ENCODE measurements at places on chromosomes 5 and 9. TPM values are rescaled to one million over a fixed set of nuclear protein-coding genes. Genes with fewer than 3 reads are reported as not detected.
A peak's percentile ranks its signal among the peaks of the same experiment; 100 is the strongest.

DNA sequence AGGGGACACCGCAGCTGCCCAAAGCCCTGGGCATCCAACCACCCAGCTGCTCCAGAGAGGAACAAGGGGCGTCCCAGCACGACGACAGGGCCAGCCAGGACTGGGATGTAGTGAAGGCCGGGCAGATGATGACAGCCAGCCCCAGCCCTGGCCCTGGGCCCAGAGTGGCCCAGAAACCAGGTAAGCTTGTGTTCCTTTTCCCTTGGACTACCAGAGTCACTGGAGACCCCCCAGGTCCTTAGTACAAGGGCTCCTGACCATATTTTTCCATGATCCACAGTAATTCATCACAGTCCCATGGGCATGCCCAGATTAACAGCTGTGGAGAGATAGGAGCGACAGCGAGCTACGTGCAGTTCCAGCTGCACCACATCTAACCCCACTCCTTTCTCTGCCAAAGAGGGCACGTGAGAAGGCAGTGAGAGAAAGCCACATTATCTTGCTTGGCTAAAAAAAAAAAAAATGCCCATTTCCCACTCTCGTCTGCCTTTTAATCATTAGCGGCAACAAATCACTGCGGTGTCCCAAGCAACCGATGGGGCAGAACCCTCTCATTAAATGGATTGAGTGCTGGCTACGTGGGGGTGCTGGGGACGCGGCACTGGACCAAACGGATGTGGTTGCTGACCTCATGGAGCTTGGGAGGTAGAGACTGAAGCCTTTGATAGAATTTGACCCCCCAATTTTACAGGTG, 21.7 kb upstream of the SYNPO start:
- no peak for DNase-seq

DNA sequence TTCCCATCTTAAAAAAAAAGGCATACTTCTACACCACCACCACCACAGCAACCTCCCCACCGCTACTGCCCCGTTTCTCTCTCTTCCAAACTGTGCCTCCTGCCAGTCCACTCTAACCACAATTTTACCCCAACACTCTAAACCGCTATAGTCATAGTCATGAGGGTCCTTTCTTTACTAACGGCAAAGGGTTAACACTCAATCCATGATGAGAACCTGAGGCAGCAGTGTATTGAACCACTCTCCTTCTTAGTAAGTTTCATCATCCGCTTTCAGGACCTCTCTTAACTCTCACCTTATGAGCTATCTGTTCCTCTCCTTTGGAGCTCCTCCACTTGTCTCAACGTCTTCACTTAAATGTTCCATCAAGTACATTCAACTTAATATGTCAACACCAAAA, 34.0 kb downstream of the IDNK start:
- no peak for DNase-seq

SPINK1 gene
- total RNA-seq, result 930 TPM

EPB41L4B gene
- 29.1 TPM for total RNA-seq

- peak; percentile 66 for DNase-seq
Observed at GRCh38 chr9:87683751-87684626, 41.9 kb upstream of the CTSL start.

CDH6 gene
- 127 TPM for total RNA-seq

IRX1 gene
- 24.1 TPM for total RNA-seq

DNA sequence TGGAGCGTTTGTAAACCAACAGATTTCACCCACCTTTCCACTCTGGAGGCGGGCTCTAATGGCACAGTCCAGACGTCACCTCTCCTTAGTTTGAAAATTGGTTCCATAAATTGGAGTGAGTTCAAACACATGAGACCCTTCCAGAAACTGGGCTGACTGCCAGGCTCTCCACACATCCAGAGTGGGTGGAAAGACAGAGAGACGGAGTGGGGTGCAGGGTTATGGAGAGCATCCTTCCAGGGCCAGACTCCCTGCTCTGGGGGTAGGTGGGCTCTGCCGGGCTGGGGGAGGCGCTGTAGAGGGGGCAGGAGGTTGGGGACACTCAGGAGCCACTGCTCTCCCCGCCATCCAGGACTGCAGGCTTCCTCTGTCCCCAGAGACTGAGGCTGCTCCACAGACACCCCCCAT, 104.7 kb upstream of the PHYKPL start:
- no peak for DNase-seq

GRCh38 chr5:138289296-138289695, 14.9 kb upstream of the GFRA3 start:
- DNase-seq, result no peak

GMCL2 gene
- total RNA-seq, result not detected

SPEF2 gene
- total RNA-seq, result 11.5 TPM

JADE2 gene
- total RNA-seq, result 29.8 TPM

ROPN1L gene
- 2.0 TPM for total RNA-seq

GRCh38 chr9:656926-657568, 184.4 kb upstream of the DMRT1 start:
- no peak for DNase-seq

SLC6A18 gene
- 0.48 TPM for total RNA-seq

DNA sequence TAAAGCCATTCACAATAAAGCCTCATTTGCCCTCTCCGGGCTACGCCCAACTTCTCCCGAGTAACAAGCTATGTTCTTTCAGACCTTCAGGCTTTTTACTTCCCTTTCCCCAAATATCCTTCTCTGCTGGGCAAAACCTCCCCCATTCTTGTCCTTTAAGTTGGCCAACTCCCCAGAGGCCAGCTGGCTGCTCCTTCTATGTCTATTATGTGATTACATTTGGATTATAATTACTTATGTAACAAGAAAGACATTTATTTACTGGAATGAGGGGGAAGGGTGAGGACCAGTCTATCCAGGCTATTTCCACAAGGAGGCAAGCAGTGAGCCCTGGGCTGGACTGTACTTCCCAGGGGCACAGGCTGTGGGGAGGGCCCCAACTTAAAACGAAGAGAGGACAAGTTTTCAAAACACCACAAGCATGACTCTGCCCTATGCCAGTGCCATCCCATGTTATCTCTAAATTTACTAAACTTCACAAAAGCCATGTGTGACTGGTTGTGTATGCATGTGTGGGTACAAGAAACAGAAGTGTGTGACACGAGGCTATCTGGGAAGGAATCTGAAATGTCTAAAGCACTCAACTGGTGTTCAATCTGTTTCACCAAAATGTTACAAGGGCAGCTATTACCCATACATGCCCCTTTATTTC, 84.5 kb downstream of the GNAQ start:
- no peak for DNase-seq

DNA sequence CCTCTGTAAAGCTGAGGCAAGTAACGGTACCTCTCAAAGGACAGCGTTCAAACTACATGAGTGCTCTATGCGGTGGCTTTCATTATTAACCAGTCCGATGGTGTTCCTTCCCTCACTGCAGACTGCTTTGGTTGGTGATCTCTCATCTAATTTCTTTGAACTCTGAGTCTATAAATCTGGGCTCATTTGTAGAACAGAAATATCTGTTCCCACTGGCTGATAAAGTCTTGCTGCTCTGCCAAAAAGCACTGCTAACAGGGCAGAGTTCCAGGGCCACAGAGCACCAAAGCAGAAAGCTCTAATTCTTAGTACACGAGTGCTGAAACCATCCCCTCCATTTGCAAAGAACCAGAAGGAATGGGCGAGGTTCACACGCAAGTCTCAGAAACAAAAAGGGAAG, 81.9 kb downstream of the MED27 start:
- no peak for DNase-seq

- no peak for DNase-seq
Observed at GRCh38 chr5:39164016-39164415, 55.3 kb downstream of the FYB1 start.

SLC6A3 gene
- 0.19 TPM for total RNA-seq

SPATA6L gene
- 4.7 TPM for total RNA-seq

DNA sequence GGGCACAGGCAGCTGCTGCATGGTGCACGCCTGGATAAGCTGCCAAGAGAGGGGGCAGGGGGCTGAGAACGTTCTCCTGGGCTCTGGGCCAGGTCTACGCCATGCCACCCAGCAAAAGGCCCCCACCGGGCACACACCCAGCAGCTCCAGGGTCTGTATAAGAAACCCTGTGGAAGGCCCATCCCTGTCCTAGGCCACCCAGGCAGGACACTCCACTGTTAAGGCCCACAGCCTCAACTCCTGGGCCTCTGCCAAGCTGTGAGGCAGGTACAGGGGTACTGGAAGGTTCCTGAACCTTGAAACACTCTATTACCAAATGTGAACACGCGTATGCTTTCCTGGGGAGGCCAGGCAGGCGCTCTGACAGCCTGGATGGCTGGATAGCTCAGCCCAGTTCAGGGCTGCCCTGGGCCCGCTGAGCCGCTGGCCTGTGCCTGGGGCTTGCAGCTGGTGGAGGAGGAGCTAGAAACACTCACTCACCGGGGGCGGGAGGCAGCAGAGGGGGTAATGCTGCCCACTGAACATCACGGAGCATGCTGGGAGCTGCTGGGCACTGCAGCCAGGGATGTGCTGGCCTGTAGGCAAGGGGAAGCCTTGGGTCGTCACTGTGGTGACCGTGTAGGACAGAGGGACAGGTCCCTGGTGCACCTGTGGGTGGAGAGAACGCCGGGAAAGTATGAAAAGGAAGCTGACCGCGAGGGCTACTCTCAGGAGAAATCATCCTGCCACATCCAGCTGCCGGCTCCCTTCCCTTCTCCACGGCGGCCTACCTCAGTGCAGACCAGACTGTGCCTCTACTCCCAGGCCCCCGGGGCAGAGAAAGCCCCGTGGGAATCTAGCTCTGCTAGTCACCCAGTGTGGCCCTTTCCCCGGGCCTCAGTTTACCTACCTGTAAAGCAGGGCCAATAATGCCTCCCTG, 6.0 kb downstream of the RNF44 start:
- no peak for DNase-seq

DNA sequence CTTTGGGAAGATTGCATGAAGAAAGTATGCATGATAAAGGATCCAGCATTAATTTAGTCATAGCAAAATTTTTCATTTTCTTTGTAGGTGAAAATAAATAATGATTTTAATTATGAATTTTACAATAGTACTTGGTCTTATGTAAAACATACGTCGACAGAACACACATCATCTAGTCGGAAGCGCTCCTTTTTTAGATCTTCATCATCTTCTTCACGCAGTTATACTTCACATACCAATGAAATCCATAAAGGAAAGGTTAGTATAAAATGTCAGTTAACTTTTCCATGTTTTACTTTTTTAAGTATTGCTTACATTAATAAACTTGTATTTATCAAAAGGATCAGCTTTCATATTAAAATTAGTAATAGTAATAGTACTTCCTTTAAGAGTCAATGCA, 35.8 kb downstream of the C7 start:
- DNase-seq, result no peak

IL4 gene
- total RNA-seq, result not detected

F12 gene
- total RNA-seq, result 5.7 TPM

- DNase-seq, result no peak
Observed at GRCh38 chr9:82091610-82092009, 103.0 kb downstream of the SPATA31D1 start.

- DNase-seq, result no peak
Observed at GRCh38 chr5:169988947-169989346, 8.7 kb upstream of the INSYN2B start.

ADAMTS16 gene
- total RNA-seq, result 2.0 TPM

- no peak for DNase-seq
Observed at GRCh38 chr5:40653221-40654022, 26.3 kb upstream of the PTGER4 start.

SHISAL2B gene
- total RNA-seq, result 0.63 TPM

GRCh38 chr5:135705941-135706466, 127.2 kb upstream of the CXCL14 start:
- DNase-seq, result no peak

GRCh38 chr9:69585571-69585970, 86.6 kb downstream of the APBA1 start:
- no peak for DNase-seq

GRCh38 chr5:1111241-1111726, 579 bp downstream of the SLC12A7 start:
- DNase-seq, result no peak

EIF4EBP3 gene
- total RNA-seq, result 4.8 TPM

PLPP1 gene
- 15.9 TPM for total RNA-seq

- DNase-seq, result no peak
Observed at GRCh38 chr9:120583958-120584369, 4.0 kb upstream of the CDK5RAP2 start.

DNA sequence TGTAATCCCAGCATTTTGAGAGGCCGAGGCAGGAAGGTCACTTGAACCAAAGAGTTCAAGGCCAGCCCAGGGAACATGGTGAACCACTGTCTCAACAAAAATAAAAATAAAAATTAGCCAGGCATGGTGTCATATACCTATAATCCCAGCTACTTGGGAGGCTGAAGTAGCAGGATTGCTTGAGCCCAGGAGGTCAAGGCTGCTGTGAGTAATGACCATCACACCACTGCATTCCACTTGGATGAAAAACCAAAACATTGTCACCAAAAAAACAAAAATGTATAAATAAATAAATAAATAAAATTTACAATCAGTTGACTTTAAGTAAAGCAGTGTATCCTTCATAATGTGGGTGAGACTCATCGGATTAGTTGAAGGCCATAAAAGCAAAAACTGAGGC, 541.4 kb downstream of the CSNK1G3 start:
- no peak for DNase-seq

ANKS6 gene
- 25.2 TPM for total RNA-seq

DNA sequence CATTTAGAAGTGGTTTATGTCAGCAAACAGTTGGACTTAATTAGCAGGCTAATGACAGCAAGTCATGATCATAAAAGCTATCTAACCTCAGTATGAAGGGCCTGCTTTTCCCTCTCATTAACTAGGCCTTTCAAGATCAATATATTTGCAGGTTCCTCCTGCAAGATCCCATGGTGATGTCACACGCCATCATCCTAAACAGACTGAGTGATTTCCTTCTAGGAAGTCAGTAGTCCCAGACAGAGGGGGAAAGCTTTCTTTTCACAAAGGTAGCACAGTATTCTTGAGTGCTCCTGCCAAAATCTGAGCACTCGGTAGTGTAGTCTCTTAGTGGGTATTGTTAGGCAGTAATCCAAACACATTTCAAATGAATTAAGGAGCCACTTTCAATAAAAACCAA, 52.5 kb downstream of the UIMC1 start:
- DNase-seq, result no peak

JMY gene
- total RNA-seq, result 11.6 TPM

DNA sequence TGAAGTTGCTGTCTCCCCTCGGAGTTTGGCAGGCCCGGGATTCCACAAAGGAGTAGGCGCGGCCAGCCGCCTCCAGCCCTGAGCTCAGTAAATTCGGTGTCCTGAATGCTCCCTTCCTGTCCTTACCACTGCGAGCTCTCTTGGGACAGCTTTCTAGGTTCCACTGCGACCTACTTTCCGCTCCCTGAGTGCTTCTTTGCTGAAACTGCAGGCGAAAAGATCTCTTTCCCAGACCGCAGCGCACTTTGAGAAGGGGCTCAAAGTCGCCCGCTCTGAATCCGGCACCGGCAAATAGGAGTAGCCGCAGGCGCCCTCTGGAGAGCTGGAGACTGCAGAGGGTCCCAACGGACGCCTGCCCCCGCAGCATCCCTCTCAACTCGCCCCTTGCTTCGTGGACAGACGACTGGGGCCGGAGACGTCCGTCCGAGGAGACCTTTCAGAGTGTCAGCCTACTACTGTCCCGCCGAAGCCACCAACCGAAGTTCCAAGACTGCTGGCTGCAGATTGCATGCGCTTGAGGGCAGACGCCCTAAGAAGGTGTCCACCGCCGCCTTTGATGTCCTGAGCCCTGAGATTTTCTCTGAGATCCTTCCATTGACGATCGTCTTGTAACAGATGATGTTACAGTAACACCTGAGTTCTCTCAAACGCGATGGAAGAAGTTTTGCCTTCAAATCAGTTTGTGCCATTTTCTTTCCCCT, 96.0 kb downstream of the ANXA2R start:
- DNase-seq, result no peak

Measured in type B pancreatic cell (in vitro differentiated cells).